ENCODE measurements at places on chromosomes 12 and 14. TPM values are rescaled to one million over a fixed set of nuclear protein-coding genes. Genes with fewer than 3 reads are reported as not detected.

DNA sequence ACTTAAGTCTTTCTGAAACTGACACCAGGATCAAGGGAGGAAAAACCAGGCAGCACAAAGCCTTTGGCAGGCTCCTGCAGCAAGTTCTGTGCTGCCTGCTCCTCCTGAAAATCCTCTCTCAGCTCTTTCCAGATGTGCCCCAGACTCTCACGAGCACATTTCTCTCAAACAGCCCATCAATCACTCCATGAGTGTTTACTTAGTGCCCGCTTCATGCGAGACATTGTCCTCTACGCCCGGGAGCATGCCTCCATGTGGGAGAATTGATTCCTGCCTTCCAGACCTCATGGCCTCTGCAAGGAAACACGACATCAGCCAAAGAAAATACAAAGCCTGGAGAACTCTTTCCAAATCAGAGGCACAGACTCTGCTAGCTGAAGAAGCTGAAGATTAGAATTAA, 46.5 kb upstream of the TSPAN11 start:
- no peaks in the 10 kb centered on the region for H3K27me3 ChIP-seq
- DNase-seq: no peak
- H3K4me1 ChIP-seq: no peaks in the 10 kb centered on the region
- H3K27ac ChIP-seq: no peak overlapping the region
- no peaks in the 10 kb centered on the region for H3K36me3 ChIP-seq

- H3K4me3 ChIP-seq: no peak overlapping the region
- H3K27me3 ChIP-seq: no peaks in the 10 kb centered on the region
- no peaks in the 10 kb centered on the region for H3K4me1 ChIP-seq
- DNase-seq: no peak
- H3K27ac ChIP-seq: peak overlapping the region; percentile 2
- H3K36me3 ChIP-seq: no peaks in the 10 kb centered on the region
These were observed 174.6 kb downstream of the SLC25A21 start for GRCh38 chr14:36997843-36998242.

Gene AQP2
- 3.0 TPM for total RNA-seq

DNA sequence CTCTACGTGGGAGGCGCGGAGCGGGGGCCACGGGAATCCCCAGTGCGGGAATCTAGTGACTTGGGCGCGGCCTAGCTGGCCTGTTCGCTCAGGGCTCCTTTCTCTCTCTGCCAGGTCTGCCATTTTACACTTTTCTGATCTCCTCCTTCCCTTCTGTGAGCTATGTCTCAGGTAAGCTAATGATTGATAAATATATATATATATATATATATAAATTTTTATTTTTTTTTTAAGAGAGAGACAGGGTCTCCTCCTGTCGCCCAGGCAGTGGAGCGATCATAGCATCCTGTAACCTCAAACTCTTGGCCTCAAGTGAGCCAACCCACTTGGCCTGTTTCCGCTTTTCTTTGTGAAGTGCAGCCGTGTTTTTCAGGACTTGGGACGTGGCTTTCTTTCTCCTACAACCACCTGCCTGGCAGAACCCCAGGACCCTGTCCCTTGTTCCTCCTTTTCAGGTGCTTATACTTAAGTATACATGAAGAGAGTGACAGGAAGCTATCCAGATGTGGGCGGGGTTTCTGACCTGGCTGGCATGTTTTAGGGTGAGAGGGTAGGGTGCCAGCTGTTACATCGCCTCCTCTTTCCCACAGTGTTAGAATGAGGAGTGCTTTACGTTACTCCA, 547 bp downstream of the ZNF140 start:
- H3K36me3 ChIP-seq: peaks cover 34% of the 10 kb centered on the region
- H3K27me3 ChIP-seq: no peaks in the 10 kb centered on the region
- peak overlapping the region; percentile 96 for H3K27ac ChIP-seq
- no peak for DNase-seq
- peak overlapping the region; percentile 93 for H3K4me3 ChIP-seq

Gene RNASE1
- 922 TPM for total RNA-seq

- no peaks in the 10 kb centered on the region for H3K27me3 ChIP-seq
- no peak for DNase-seq
- no peaks in the 10 kb centered on the region for H3K36me3 ChIP-seq
- H3K27ac ChIP-seq: no peak overlapping the region
These were observed 786.2 kb upstream of the FBXO33 start for GRCh38 chr14:40218282-40218941.

Gene KRT83
- not detected for total RNA-seq

- H3K4me3 ChIP-seq: peak overlapping the region; percentile 94
- no peaks in the 10 kb centered on the region for H3K36me3 ChIP-seq
- peak overlapping the region; percentile 97 for H3K27ac ChIP-seq
- no peak for DNase-seq
- H3K27me3 ChIP-seq: no peaks in the 10 kb centered on the region
- peaks cover 57% of the 10 kb centered on the region for H3K4me1 ChIP-seq
These were observed 1.1 kb upstream of the FERMT2 start for GRCh38 chr14:52951681-52952554.

GRCh38 chr14:23101213-23101970, 3.4 kb downstream of the CIROP start:
- H3K27ac ChIP-seq: no peak overlapping the region
- H3K27me3 ChIP-seq: no peaks in the 10 kb centered on the region
- no peak for DNase-seq
- no peak overlapping the region for H3K4me3 ChIP-seq

DNA sequence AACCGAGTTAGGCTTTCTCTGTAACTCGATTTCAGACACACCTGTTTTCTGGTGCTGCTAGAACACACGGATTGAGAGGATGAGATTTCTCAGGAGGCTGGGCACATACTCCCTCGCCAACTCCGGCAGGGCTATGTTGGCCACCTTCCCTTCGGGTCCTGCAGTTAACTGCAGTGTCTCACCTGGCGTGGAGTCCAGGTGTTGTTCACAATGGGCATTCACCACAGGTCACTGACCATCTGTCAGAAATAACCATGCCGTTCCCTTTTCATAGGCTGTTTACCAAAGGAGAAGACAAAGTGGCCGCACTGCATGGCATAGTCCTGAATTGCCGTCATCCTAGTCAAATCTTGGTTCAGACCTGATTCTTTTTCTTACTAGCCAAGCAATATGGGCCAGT, 5.5 kb upstream of the KCNH3 start:
- peaks cover 8% of the 10 kb centered on the region for H3K4me1 ChIP-seq
- H3K4me3 ChIP-seq: no peak overlapping the region
- DNase-seq: no peak

GRCh38 chr14:70096866-70097265, 91.9 kb downstream of the SLC8A3 start:
- no peak overlapping the region for H3K27ac ChIP-seq
- DNase-seq: no peak
- no peaks in the 10 kb centered on the region for H3K4me1 ChIP-seq
- no peaks in the 10 kb centered on the region for H3K27me3 ChIP-seq
- no peak overlapping the region for H3K4me3 ChIP-seq

Gene FGF23
- not detected for total RNA-seq

Gene ACOT4
- 1.3 TPM for total RNA-seq

Gene SLC17A8
- total RNA-seq: not detected

DNA sequence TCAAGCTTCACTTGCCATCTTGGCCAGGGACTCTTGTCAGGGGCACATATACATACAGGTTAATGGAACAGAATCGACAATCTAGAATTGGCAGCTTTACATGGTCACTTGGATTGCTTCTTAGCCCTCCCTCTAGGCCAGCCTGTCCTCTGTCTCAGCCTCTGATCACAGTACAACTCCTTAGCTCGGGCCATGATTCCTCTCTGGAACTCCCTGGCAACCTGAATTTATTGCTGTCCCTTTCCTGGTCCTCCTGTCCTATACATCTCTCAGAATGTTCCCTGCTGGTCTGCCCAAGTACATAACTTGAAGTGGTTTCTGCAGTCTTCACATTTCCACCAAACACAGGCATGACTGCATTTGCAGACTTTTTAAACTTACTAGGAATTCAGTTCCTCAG, 79.9 kb upstream of the CCDC175 start:
- no peaks in the 10 kb centered on the region for H3K36me3 ChIP-seq
- H3K4me3 ChIP-seq: no peak overlapping the region
- H3K4me1 ChIP-seq: no peaks in the 10 kb centered on the region
- no peaks in the 10 kb centered on the region for H3K27me3 ChIP-seq
- no peak for DNase-seq
- no peak overlapping the region for H3K27ac ChIP-seq

DNA sequence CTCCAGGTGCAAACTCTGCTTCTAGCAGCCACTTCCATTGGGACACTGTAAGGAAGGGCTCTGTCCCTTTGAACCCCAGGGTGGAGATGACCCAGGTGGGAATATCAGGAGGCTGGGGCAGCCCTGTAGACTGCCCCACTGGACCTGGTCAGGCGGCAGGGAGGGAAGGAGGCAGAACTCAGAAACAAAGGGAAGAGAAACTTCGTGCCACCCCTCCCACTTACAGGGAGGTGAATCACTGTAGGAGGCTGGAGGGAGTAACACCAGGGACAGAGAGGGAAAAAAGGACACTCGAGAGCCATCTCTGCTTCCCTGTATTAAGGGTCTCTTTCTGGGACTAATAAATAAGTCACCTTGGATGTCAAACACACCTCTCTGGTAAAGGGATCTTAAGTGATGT, 37.4 kb downstream of the ISCA2 start:
- H3K36me3 ChIP-seq: peaks cover 73% of the 10 kb centered on the region
- H3K27ac ChIP-seq: peak overlapping the region; percentile 18
- H3K4me3 ChIP-seq: no peak overlapping the region
- no peaks in the 10 kb centered on the region for H3K27me3 ChIP-seq

DNA sequence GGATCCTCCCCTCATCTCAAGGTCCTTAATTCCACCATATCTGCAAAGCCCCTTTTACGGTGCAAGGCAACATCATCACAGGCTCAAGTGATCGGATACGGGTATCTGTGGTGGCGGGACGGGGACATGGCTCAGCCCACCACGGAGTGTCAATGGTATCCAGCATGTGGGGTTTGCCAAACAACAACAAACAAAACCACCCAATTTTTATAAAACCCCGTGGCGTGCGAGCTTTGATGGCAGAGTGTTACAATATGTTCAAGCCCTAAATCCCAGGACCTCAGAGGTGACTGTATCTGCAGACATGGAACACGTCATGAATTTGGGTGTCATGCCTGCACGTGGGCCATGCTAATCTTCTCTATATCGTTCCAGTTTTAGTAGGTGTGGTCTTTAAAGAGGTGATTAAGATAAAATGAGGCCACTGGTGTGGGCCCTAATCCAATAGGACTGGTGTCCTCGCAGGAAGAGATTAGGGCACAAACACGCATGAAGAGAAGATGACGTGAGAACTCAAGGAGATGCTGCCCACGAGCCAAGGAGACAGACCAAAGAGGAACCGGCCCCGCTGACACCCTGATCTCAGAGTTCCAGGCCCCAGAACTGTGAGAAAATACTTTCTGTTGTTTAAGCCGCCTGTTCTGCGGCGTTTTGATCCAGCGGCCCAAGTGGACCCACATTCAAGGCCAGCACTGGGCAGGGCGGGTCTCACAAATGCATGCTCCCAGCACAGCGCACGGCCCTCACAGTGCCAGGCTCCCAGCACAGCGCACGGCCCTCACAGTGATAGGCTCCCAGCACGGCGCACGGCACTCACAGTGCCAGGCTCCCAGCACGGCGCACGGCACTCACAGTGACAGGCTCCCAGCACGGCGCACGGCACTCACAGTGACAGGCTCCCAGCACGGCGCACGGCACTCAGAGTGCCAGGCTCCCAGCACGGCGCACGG, 6.7 kb upstream of the GOLGA3 start:
- H3K27ac ChIP-seq: no peak overlapping the region
- H3K36me3 ChIP-seq: peaks cover 9% of the 10 kb centered on the region
- no peak for DNase-seq
- no peaks in the 10 kb centered on the region for H3K27me3 ChIP-seq

Gene PGAM5
- 21.5 TPM for total RNA-seq

DNA sequence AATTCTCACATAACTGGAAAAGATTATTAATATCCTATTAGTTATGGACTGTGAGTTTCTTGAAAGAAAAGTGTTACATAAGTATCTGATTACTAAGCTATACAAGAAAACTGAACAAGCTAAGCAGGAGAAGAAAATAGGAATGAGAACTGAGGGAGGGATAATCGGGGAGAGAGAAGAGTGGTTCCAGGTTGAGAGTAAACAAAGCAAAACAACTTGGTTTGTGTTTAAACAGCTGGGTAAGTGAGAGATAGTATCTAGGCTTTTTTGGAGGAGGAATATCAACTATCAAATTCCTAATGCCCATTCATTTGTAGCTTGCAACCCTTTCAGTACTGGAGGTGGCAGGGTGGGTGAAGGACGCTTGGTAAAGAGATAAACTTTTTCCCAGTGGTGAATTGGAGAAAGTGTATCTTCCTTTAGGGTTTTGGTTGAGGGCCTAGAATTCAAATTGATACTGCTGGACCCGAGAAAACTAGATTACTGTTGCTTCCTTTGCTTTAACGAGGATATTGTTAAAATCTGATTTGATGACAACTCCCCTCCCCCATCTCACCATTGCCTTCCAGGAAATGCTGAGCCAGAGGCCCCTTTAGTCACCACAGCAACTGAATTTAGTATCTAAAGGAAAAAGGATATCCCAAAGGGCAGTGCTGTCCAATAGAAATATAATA, 2.0 kb upstream of the SLC2A3 start:
- H3K4me3 ChIP-seq: no peak overlapping the region
- DNase-seq: no peak
- no peaks in the 10 kb centered on the region for H3K27me3 ChIP-seq

Gene KRT80
- 0.21 TPM for total RNA-seq

Measured in thoracic aorta (tissue), 2 donors.